Effector memory CD8-positive, alpha-beta T cell (primary cell): ENCODE measurements at places on chromosomes 1 and 21.
A peak's percentile ranks its signal among the peaks of the same experiment; 100 is the strongest.

- DNase-seq = no peak
Observed at GRCh38 chr1:96901783-96902363, 180.3 kb downstream of the PTBP2 start.

DNA sequence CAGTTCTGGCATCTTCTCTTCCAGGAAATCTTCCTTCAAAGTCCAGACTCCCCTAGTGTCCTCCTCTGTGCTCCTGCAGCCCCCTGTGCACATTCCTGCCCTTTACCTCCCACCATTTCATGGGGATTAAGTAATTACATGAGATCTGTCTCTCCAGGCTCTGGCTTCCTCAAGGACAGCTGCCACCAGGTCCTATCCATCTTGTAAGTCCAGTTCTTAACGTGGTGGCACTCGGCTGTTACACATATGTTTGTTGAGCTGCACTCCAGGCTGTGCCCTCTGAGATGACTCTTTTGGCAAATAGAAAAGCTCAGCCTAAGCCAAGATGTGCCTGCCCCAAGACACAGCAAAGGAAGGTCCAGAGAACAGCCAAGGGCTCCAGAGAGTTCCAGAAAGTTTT is 57.4 kb upstream of the CAMK1G start:
- DNase-seq = no peak

- DNase-seq = no peak
Observed at GRCh38 chr21:36551731-36552433, 72.0 kb upstream of the CLDN14 start.

GRCh38 chr1:24015221-24016210 is 35.4 kb upstream of the SRSF10 start:
- no peak for DNase-seq

DNA sequence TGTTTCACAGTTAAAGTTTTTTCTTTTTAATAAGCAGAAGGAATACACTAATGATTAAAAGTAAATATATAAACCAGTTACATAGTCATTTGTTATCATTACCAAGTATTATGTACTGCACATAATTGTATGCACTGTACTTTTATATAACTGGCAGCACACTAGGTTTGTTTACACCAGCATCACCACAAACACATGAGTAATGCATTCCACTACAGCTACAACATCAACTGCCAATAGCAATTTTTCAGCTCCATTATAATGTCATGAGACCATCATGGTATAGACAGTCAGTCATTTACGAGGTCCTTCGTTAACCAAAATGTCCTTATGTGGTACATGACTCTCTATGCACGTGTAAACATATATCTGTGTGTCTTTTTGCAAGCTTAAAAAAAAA is 35.2 kb downstream of the SCYL3 start:
- no peak for DNase-seq

DNA sequence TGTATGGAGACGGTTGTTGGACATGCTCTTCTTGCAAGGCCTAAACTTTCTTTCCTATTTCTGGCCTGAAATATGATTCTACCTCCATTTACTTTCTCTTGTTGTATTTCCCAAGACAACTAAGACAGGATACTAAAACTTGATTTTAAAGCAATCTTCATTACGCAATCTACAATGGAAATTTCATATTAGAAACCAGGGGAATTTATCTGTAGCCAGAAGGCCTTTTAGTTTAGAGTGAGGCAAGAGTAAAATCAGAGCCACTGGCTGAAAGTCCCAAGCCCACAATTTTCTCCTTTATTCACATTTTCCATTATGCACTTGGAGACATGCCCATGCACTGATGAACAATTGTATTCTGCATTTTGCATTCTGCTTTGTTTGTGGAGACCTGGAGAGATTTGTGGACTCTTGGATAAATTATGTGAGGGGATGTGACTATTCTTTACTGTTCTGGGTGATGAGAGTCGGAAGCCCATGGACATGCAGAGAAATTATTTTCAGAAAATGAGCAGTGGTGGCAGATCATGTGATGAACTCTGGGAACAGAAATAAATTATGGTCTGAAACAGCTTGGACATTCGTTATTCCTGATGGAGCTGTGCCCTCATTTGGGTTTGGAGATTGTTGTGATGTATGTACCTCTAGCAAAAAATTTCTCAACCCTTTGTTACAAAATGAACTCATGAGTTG is 336.8 kb downstream of the SEC16B start:
- no peak for DNase-seq

DNA sequence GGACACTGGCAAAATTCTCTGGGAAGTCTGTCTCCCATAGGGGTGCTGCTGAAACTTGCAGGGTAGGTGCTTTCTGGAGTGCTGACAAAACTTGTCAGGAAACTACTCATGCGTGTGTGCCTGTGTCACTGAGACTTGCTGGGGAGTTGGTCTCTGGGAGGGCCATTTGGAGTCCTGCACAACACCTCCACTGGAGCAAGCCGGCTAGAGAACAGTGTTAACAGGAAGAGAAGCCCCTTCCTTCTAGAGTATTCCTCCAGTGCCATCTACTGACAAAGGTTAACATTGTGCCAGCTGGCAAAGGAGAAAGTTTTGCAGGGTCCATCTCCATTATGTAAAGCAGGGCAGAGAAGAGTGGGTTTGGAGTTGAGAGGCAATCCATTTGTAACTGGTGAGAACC is 30.0 kb downstream of the ZMYM4 start:
- DNase-seq = peak; percentile 11

DNA sequence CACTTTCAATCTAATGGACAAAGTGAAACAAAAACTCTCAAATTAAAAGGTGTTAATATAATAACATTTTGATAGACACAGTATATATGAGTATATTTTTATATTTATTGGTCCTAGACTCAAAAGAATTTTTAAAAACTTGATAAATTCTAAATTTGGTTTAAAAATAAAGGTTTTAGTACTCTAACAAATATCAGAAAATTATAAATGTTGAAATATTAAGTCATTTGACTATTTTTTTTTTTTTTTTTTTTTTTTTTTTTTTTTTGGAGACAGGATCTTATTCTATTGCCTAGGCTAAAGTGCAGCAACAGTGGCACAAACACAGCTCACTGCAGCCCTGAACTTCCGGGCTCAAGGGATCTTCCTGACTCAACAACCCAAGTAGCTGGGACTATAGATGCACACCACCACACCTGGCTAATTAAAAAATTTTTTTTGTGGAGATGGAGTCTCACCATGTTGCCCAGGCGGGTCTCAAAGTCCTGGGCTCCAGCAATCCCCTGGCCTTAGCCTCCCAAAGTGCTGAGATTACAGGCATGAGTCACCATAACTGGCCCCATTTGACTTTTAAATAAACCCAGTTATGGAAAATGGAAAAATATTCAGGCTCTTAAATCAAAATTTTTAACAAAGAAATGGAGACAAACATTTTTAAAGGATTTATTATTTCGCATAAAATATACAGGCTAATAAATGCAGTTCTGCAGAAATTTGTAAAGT is 60.8 kb upstream of the RBM34 start:
- no peak for DNase-seq

DNA sequence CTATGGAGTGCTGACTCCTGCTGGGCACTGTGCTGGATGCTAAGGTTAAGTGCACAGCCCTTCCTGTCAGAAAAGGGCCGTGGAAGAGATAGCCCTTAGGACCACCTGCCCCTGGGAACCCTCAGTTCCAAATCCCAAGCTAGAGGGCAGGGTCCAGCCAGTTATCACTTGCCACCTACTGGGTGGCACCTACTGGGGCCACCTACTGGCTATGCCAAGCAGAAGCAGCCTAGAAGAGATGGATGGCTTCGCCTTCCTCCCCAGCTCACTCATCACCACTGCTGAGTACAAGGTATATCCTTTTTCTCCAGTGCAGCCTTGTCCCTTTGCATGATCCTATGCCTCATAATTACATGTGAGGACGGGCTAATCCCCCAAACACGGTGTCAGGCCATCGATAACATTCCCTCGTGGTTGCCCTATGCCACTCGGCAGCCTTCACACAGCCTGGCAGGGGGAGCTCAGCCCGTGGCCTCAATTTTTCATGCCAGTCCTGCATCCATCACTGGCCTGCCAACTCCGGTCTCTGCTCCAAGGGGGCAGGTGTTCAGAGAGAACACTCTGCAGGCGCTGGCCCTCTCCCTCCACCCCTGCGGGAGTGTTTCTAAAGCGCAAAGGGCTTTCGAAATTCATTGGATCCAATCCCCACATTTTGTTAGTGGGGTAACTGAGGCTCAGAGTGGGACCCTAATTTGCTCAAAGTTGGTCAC is 49.0 kb downstream of the SYT2 start:
- no peak for DNase-seq

GRCh38 chr1:184965944-184966860 is 8.1 kb downstream of the NIBAN1 start:
- no peak for DNase-seq

- DNase-seq = no peak
Observed at GRCh38 chr1:177948336-177948972, 21.4 kb downstream of the SEC16B start.

DNA sequence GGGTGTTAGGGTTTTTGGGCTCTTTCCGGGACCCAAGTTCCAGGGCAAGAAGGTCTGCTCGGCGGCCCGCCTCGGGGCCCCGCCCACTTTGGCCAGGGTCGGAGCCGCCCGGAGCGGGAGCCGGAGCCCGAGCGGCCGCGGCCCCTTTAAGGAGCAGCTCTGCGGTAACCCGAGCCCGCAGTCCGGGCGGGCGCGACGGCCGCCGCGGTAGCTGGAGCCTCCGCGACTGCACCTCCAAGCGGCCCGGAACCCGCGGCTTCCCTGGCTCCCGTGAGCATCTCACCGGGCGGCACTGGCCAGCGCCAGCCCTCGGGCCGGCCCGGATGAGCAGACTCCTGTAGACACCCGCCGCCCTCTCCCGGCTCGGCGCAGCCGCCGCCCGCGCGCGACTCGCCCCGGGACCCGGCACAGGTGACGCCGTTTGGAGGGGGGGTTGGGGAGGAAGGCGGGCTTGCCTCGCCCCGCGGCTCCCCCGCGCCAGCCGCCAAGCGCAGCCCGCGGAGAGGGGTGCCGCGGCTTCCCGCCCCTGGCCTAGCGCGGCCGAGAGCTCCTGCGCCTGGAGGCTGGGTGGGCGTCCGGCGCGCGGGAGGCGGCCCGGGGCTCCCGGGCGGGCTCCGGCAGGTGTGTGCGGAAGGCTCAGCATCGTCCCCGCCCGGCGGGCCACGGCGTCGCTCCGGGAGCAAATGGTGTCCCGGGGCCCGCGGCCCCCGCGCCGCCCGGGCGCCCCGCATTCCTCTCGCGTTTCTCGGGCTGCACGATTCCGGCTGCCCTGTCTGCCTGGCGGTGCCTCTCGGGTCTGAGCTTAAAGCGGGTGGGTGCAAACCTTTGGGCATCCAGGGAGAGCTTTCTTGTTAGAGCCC is at the start of gene TLCD4:
Gene TLCD4 (plus strand): TSS at position 149 of the 860 bp plus-strand sequence. CDS start 26,547 bp downstream, outside the sequence.
- peak; percentile 10 for DNase-seq

DNA sequence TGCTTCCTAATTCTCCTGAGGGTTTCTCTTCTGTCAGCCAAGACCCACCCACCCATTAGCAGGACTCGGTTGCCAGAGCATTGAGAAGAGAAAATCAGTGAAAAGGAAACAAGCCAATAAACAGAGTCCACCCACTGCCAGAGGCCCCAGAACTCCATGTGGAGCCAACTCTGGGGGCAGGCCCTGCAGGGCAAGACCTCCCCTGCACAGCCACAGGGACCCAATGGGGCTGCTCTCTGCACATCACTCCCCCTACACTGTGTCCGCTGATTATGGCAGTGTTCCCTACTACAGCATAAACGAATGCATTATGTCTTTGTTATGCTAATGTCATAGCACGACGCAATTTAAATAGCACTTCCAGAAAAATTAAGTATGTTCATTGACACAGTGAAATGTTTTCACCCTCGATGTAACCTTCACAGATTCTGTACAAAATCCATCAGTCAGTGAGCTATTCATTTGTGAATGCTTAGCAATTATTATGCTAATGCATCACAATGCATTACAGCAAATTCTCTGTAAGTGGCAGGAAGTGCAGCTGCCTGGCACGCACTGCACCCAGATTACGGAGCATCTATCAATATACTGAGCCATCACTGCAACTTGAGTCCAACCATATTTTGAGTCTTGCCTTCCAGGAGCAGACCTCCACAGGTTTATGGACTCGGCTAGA is 56.4 kb downstream of the GRIK3 start:
- no peak for DNase-seq

GRCh38 chr1:241658081-241658793 is 6.2 kb downstream of the WDR64 start:
- no peak for DNase-seq

GRCh38 chr1:42675467-42675866 is 6.8 kb upstream of the YBX1 start:
- no peak for DNase-seq

GRCh38 chr21:45160198-45160597 is 85.8 kb downstream of the ADARB1 start:
- DNase-seq = no peak
